ENCODE measurements at places on chromosomes 4 and X. TPM values are rescaled to one million over a fixed set of nuclear protein-coding genes. Genes with fewer than 3 reads are reported as not detected.

GRCh38 chrX:31388946-31389345 is 317.1 kb upstream of the FTHL17 start:
- no peak for DNase-seq

Gene TAF7L
- 1.2 TPM for total RNA-seq

GRCh38 chrX:42739741-42740140 is 38.2 kb downstream of the PPP1R2C start:
- DNase-seq, result no peak

DNA sequence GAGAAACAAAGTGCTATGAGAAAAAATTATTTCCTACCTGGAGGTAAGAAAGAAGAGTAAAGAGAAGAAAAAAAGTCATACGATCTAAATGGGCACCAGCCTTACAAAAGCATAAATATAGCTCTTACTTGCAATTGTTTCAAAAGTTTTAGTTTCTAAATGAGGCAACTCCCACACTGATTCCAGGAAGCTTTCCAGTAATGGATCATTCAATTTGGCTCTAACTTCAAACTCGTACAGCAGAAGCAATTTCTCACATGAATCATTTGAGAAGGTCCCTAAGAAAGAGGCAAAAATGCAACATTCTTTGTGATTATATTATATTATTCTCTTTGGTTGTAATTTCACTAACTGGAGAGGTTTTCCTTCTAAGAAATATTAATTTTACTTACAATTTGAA is 109.9 kb downstream of the DLG3 start:
- no peak for DNase-seq

DNA sequence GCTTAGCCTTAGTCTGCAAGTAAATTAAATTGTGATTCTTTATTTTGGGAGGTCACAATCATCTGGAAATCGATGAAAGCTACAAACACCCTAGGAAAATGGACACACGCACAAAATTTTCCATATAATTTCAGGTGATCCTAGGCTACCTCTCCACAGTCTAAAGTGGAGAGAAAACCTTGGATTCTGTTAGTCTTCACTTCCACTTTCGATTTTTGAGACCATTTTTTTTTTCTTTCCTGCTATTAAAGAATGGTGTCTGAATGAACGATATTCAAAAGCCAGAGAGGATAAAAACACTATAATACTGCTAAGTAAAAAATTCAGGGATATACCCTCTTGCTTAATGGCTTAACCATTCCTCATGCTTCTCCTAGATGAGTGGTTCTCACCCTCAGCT is 1.7 kb downstream of the FBXL5 start:
- no peak for DNase-seq

Gene BMP3
- not detected for total RNA-seq

DNA sequence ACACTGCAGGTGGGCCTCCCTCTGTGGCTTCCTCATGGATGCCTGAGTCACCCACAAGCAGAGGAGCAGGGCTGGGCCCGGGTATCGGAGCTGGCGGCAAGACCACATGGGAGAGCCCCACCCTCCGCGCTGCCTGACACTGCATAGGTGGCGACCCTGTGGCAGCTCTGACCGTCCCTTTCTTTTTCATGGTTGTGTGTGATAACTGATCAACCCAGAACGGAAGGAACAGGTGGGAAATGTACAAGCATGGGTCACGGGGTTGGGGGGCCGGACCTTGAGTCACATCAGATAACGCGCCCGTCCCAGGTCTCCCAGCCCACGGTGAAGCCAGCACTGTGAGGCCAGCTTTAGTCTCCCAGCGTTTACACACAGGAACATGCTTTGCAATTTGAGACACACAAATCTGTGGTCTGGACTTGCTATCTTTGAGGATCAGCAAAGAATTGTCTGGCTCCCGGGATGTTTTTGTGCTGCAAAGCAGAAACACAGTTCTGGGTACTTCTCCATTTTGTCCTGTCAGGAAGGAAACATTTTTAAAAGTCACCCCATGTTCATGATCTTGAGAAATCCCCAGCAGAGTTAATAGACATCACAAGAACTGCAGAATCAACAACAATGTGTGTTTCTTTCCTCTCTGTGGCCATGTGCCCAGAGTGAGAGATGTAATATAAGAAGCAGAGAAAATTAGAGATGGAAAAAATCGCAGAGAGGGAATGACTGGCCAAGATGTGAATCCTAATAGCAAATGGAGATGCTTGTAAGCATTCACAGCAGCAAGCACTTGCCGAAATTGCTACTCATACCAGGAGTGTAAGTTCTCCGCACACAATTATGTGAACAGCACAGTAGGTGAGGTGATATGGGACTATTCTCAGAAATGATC is 70.1 kb upstream of the CBR4 start:
- DNase-seq, result peak; percentile 30

Gene PNMA6A
- total RNA-seq, result not detected

Gene CRMP1
- total RNA-seq, result 42.8 TPM

GRCh38 chrX:31884535-31884934 is 812.7 kb upstream of the FTHL17 start:
- no peak for DNase-seq

Gene LINC00632
- total RNA-seq, result 26.5 TPM

GRCh38 chr4:37422102-37422501 is 177.6 kb downstream of the NWD2 start:
- DNase-seq, result no peak

- no peak for DNase-seq
These were observed 139.2 kb downstream of the PPP3CA start for GRCh38 chr4:101208171-101208570.

Gene MUC7
- total RNA-seq, result not detected

Gene MAGEA12
- not detected for total RNA-seq

Gene SHISA3
- 0.59 TPM for total RNA-seq

DNA sequence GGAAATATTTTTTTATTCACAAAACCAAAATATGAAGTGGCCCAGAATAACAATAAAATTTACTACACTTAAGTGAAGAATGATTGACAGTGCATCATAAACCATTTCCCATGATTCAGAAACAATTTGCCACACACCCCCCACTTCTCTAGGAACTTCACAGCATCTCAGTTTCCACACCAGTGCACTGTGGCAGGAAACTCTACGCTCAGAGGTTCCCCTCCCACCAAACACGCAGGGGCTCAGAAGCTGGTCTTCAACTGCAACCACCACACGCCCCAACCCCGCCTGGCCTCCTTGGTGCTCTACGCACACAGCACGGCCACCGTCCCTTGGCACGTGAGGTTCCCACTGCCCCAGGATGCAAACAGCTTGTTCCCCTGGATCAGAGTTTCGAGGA is 63.7 kb downstream of the ZFYVE28 start:
- DNase-seq, result no peak

Gene FGF5
- not detected for total RNA-seq

DNA sequence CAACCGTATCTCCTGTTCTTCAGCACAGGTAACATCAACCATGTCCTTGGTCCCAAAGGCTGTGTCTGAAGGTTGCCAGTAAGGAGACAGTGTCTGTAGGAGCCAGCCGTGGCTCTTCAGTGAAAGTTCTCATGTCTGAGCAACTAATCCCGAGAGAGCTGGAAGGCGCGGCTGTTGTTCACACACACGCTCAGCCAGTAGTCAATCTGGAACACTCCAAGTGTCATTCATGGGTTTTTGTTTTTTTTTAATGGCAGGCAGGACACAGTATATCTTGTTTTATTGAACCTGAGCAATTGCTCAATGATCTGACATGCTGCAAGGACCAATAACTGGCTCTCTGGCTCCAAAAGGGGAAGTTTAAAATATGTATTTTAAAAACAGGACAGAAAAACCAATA is 48.4 kb upstream of the MAP3K15 start:
- no peak for DNase-seq

GRCh38 chr4:24984602-24985532 is 45.9 kb downstream of the LGI2 start:
- no peak for DNase-seq

- DNase-seq, result no peak
These were observed 74.5 kb upstream of the HS3ST1 start for GRCh38 chr4:11503166-11503565.

- DNase-seq, result no peak
These were observed 161.7 kb downstream of the AFAP1 start for GRCh38 chr4:7777871-7778509.

- no peak for DNase-seq
These were observed 53.1 kb downstream of the CCNI start for GRCh38 chr4:77022560-77023179.

DNA sequence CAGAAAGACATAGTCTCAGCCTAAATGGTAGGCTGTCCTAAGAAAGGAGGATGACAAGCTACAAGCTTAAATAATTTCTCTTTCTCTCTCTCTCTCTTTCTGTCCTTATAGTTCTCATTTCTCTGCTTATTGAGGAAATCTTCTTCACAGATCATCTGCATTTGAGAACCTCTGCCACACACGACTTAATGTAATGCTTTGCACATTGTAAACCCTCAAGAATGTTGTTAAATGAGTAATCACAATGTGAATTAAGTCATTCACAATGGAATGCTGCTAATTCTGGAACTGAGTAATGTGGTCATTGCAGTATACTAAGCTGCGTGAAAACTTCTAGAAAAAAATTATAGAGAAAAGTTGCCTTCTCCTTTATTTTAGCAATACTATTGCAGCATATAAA is 508.9 kb upstream of the FTHL17 start:
- DNase-seq, result no peak

DNA sequence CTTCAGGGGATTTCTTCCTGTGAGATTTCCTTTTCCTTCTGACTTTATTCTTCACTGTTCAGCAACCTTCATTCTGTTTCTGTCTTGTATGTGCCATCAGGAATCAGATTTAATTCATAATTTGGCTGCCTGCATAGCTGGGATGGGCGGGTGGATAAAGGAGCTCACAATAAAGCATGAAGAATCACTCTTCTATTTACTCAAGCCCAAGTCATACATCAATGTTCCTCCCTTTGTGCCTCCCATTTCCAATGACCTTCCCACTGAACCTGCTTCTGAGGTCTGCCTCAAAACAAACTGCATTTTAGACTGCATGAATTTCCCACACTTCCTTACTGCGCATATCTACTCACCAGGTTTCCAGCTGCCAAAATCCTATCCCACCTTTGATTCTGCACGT is 14.0 kb downstream of the PDGFC start:
- no peak for DNase-seq

GRCh38 chr4:176656108-176656507 is 136.6 kb downstream of the VEGFC start:
- DNase-seq, result no peak

DNA sequence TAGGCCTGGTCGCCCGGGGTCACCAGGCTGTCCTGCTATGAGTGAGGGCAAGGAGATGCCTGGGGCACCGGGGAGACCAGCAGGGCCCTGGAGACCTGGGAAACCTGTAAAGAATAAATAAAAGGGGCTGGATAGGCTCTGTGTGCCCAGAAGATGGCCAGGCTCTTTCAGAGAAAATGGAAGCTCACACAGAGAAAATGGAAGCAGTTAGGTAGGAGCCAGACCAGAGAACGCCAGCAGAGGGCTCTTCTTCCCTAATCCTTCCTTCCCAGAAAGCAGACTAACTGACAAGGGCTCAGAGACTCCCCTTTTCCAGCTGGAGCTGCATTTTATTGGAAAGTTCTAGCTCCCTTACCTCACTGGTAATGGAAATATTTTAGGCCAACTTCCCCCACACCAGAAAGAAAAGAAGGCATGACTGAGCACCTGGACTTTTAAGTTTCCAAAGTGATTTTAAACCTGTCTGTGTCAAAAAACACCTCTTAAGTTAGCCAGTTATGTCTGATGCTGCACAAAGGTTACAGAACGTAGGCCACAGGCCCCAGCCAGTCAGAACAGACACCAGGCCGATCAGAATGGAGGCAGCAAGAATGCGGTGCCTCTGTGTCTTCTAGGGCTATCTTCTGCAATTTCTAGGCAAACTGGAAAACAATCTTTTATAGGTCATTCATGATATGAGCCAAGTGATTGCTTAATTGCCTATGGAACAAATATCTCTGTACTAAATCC is 74.0 kb downstream of the ATG4A start:
- DNase-seq, result peak; percentile 31

DNA sequence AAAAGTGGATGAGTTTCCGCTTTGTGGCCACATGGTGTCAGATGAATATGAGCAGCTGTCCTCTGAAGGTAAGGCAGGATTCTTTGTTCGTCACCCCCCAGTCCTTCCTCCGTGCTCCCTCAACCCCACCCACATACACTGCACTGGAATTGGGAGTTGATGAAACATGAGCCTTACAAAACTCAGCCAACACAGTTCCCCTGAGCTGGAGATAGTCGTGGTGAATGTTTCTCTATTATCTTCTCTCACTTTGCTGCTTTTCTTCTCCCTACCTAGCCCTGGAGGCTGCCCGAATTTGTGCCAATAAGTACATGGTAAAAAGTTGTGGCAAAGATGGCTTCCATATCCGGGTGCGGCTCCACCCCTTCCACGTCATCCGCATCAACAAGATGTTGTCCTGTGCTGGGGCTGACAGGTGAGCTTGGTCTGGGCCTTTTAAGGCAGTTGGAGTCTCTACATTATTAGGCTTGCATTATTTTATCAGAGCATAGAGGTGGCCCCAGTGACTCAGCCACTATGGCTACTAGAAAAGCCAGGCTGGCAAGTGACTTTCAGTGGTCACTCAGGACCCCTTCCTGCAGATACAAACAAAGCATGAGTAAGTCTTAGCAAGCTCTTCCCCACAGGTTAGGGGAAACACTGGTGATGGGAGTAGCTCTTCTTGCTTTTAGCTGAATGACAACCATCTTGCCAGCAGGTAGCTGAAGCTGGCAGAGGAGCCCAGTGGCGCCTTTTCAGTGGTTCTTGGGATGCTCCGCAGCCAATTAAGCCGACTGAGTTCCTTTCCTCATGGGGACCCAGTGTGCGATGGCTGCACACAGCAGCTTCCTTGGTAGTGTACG is 1.6 kb downstream of the RPL10 start:
- no peak for DNase-seq

GRCh38 chr4:112979881-112980421 is 69.5 kb upstream of the ANK2 start:
- DNase-seq, result no peak

DNA sequence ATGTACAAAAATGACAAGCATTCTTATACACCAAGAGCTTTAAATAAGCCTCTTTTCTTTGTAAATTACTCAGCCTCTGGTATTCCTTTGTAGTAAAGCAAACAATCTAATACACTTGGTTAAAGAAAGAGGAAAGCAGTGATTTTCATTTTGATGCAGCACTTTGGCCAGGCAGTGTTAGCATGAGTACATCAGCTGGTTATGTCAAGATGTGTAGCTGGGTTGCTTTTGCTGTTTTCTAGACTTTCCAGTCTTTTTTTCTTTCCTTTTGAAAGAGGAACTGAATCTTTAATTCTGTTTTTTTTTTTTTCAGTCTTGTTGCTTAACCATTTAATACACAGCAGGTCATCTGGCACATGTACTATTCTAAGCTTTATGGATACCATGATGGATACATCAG is 167.1 kb upstream of the AADAT start:
- no peak for DNase-seq

Gene AMOT
- 4.4 TPM for total RNA-seq

GRCh38 chr4:41366911-41367517 is 110.3 kb downstream of the UCHL1 start:
- DNase-seq, result no peak

- no peak for DNase-seq
These were observed 552.0 kb downstream of the STIM2 start for GRCh38 chr4:27412613-27413012.

All from uterus (tissue), 4 donors.